ENCODE measurements at places on chromosomes 3 and 15.
A peak's percentile ranks its signal among the peaks of the same experiment; 100 is the strongest.

- no peak for DNase-seq
These were observed 611.3 kb downstream of the SI start for GRCh38 chr3:164467007-164467406.

DNA sequence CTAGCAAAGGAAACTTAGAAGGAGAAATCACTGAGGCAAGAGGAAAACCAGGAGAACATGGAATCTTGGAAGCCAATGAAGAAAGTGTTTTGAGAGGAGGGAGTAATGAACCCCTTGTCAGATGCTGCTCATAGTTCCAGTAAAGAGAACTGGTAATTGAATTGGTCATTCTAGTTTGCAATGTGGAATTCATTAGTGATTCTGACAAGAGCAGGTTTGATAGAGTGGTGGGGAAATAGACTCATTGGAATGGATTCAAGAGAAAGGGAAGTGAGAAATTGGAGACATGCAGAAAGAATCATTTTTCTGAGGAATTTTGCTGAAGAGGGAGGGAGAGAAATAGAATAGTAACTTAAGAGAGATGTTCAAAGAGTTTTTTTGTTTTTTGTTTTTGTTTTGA, 21.0 kb downstream of the GLCE start:
- no peak for DNase-seq

GRCh38 chr15:72197460-72198355, at the start of gene GRAMD2A:
TSS of gene GRAMD2A (minus strand) at chr15:72197787.
- no peak for DNase-seq

DNA sequence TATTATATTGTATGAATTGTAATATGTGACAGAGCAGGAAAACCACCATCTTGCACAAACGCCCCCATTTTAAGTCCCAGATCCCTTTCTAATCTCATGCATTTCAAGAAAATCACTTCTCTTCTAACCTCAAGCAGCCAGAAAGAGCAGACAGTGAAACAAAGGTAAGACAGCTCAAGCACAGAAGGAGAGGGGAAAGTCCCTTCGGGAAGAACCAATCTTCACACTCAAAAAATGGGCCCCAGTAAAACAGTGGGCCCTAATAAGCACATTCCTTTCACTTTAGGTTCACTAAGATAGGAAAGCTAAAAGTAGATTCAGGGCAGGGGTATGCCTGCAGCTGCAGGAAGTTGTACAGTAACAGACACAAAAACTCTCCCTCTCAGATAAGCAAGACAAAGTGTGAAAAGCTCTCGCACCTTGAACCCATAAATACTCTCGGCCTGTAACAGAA, 1268.7 kb downstream of the SI start:
- DNase-seq: no peak

DNA sequence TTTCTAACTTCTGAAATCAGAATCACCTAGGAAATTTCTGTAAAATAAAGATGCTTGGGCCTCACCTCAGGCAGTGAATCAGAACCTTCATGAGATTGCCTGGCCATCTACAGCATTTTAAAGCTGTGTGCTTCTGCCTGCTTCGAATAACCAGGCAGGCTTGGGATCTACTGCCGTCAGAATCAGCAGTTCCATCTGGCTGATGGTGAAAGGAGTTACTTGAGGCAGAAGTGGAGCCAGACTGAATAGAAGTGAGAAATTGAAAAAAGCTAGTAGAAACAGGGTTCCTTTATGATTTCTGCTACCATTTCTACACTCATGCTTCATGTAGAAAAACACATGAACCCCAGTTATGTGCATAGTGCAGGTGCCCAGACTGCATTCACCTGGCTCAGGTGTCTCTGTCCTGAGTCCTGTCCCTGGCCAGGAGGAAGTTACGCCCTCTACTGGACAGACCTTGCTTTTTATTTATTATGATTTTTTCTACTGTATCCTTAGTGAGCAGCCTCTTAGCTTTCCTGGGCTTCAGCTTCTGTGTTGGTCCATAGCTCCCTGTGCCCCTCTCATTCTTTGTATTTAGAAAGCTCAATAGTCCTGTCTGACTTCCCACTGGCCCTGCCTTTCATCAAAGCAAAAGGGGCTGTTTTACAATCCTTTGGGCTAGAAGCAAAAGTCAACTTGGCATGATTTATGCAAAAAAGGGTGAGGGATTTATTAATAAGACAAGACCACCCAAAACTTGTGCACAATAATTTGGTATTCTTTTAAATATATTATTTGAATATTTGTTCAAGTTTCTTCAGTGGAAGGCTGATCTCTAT, 200.8 kb upstream of the GOLGA6L4 start:
- DNase-seq: no peak

DNA sequence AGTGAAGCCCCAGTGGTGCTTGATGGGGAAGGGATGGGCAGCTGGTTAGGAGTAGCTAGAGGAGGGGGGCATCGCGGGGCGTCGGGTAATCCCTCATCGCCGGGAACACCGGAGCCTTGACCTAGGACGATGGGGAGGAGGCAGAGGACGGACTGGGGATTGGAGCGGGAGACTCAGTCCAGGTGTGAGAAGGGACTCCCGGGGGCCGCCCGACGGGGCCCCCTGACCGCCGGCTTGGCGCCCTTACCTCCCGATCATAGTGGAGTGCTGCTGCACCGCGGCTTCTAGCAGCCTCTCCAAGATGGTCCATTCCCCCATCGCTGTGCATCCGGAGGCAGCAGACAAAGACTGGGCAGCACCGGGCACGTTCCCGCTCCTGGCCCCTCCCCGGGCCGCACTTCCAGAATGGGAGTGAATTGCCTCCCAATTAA, 612 bp downstream of the GJD2 start:
- DNase-seq: no peak

DNA sequence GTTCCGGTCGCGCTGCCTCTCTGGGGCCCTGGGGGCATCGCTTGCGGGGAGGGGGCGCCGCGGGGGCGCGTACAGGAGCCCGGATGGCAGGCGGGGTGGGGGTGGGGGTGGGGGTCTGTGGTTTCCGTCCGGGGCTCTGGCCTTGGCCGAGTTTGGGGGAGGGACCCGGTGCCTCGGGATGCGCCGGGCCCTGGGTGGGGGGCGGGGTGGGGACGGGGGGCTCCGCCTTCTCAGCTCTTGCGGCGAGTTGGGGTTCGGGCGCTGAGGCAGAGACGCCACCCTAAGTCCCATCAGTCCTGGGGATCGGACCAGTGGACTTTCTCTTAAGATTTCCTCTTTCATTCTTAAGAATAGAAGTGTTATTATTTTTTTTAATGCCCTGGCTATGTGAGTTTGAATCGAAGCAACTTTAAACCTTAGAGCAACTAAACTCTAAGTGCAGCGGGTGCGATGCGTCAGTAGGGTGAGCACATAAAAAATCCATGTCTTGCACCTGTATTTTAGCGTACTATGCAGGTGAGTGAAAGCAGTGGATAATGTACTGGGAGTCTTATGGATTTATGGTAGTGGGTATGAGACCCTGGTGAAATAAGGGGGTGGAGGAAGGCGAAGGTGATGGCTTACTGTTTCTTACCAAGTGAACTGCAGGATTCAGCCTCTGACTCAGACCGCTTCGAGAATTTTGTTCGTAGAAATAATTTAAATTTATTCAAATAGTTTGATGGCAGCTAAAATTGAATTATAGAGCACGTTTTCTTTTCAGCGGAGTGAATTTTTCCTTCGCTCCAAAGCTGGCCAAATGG, 762 bp downstream of the CTNNB1 start:
- peak; percentile 39 for DNase-seq

- no peak for DNase-seq
These were observed 413.6 kb downstream of the ROBO1 start for GRCh38 chr3:79354179-79354688.

DNA sequence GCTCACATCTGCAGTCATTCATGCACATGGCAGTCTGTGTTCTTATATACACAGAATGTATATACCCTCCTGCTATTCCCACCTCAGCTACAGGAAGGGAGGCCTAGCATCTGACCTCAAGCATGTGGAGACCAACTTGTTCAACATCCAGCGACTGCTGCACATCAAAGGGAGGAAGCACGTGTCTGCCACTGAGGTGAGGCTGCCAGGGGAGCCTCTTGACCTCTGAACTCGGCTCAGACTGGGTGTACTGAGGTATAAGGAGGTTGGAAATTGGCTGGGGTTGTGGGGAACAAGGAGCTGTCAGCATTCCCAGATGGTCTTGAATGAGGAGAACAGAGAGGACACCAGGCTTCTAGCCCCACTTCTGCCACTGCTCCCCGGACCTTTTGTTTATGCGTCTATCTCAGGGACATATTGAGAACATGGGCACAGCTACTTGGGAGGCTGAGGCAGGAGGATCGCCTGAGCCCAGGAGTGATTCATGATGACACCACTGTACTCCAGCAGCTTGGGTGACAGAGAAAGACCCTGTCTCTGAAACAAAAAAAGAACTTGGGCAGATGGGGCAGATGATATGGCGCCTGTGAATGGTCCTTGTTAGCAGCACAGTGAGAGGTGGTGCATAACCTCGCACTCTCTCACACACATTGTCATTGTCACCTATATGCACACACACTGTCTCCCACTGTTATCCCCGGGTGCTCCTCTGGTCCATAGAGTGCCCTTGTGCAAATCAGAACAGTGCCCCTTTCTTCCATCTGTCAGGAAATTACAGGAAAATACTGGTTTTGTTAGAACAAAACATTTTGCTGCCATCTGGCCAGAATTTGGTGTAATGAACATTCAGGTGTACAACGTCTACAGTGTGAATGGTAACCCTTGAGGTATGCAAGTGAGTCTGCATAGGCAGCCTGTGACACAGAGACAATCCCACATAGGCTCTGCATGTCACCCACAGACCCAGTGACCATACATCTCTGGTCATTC, 5.4 kb downstream of the VILL start:
- no peak for DNase-seq

DNA sequence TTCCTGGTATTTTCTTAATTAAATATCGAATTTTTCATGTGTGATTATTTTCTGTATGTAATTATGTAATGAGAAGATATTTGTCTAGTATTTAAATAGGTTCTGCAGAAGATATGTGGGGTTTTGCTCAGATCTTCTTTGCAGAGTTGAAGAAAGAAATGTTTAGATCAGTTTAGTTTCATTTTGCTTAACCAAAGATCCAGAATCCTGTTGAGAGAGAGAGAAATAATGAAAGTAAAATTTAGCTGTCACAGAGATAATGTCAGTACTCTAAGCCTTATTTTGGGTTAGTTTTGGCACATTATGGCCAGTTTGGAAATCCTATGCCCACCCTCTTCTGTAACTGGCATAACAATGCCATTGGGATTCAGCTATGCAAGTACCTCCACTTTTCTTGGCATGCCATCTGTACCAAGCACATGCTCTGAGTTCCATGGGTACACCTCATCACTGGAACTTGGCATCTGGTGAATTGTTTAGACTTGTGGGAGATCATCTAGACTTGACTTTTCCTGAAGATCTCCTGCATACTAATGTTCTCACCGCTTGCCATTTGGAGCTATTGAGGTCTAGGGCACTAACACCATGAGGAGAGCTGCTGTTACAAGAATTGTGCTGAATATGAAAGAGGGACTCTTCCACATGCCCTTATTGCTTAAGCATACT, 30.9 kb downstream of the PLSCR1 start:
- no peak for DNase-seq
